Globus pallidus (tissue), 1 donor: ENCODE measurements at places on chromosomes 7 and 10.

DNA sequence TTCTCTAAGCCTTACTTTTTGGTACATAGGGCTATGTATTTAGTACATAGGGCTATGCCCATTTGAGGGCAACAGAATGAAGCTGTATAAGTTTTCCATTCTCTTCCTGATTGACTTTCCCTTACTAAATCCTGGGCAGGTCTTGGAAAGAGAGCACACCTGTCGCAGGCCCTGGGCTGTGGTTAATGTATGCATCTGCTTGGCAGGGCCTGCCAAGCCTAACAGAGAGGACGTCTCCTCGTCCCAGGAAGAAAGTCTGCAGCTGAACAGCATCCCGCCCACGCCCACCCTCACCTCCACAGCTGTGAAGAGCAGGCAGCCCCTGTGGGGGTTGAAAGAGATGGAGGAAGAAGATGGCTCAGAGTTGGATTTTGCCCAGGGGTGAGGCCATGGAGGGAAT is 8.9 kb upstream of the PVRIG start:
- DNase-seq: no peak

DNA sequence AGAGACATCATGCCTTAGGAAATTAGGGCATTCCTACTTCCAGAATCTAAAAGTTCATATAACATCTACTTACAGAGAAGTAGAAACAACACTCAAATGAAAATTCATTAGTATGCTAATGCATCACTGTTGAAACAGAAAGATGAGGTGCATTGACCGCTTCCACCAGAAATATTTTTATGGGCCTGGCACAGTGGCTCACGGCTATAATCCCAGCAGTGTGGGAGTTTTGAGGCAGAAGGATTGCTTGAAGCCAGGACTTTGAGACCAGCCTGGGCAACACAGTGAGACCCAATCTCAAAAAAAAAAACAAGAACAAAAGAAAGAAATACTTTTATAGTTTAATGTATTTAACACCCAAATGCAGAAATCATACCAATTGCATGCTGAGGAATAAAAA is 220.9 kb downstream of the SKIDA1 start:
- no peak for DNase-seq

DNA sequence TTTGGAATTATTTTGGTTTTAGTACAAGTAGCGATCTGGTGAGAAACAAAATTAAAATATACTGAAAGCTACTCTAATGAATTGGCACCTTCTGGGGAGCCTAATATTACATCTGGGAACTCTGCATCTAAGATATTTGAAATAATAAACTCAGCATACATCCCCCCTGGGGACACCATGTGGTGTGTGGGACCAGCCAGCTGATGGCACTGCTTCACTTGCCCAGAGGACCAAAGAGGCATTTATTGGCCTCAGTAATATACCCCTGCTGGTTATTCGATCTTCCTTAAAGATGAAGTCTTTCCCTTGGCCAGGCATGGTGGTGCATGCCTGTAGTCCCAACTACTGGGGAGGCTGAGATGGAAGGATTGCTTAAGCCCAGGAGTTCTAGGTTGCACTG is 195.1 kb upstream of the AUTS2 start:
- DNase-seq: peak; percentile 23

DNA sequence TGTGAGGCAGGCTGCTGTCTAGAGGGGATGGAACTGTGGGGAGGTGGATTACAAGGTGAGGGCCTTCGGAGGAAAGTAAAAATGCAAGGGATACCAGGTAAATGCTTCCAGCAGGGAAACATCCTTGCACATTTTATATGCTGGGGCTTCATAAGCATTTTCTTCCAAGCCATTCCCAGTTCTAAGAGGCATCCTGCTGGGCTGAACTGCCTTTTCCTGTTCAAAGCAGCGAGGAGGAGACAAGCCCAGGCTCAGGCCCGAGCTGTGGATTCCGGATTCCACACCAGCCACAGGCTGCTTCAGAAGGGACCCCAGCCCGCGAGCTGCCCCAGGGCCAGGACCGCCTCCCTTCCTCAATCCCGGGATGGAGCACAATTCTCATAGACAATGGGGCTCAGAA is 249.7 kb downstream of the TNS3 start:
- no peak for DNase-seq

DNA sequence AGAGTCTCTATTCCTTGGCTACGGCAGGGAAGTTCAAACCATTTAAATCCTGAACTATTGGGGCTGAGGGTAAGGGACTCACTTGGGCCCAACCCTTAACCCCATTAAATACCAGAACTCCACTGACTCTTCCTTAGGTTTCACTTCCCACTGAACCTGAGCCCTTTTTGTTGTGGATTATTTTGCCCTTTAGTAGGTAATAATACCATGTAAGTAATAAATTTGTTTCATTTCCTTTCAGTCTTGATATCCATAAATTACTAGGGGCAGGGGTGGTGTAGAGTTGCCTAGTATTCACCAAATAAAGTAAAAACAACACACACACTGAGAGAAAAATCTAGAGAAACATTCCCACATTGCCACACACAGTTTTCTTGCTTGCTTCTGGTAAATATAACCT is 352.0 kb downstream of the PCDH15 start:
- no peak for DNase-seq
